Cortex of kidney (tissue), 1 donor: ENCODE measurements at places on chromosomes 2 and 18.

GRCh38 chr2:157841485-157841884, 34.6 kb downstream of the ACVR1 start:
- no peak for DNase-seq

GRCh38 chr2:6590442-6590841, 275.3 kb downstream of the CMPK2 start:
- DNase-seq = no peak

DNA sequence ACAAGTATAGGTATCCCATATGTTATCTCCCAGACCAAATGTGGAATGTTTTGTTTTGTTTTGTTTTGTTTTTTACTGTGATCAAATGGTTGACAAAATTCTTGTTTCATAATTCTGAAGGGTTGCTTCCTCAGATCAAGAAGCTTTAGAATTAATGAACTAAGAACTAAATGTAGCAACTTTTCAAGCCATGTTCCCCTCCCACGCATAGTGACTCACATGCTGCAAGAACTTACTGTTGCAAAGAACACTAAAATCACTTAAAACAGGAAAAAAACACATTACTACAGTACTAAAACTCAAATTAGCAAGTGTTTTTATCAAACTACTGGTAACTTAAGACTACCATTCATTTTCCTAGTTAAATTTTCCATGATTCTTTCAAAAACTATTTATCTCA, 30.6 kb downstream of the HNRNPLL start:
- DNase-seq = no peak

DNA sequence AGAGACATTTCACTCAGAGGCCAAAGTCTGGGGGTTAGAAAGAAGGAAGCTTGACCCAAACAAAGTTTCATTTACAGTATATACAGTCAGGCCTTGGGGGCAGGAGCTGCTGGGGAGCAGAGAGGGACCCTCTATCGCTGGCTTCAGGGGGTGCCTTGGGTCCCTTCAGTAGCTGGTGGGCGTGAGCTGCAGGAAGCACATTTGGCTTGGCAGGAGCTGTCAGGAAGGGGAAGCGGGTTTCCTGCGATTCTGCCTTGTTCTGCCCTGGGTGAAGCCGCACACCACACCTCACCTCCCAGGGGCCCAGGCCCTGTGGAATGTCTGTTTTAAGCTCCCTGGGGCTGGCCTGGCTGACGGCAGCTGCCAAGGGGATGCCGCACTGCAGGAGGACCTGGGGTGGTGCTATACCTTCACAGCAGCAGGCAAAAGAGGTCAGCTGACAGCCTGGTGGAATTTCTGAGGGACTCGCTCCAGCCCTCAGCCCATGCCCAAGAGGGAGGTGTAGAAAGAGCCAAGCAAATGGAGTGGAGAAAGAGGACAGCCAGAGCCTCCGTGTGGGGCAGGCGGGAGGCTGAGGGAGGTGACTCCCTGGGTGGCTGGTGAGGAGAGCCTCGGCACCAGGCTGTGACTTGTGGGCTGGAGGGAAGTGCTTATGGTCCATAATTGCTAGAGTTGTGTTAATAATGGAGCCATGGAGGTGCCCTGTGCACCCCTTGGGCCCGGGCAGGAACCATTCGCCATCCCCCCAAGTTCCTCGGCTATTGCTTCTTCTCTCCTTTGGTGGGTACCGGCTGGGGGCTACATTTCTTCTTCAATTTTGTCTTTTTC, 43.9 kb downstream of the PSD4 start:
- DNase-seq = no peak
